Cardiac muscle cell (in vitro differentiated cells and primary cell): ENCODE measurements at places on chromosomes 13 and 19. TPM values are rescaled to one million over a fixed set of nuclear protein-coding genes. Genes with fewer than 3 reads are reported as not detected.
A peak's percentile ranks its signal among the peaks of the same experiment; 100 is the strongest.

TLE5 gene
- polyA plus RNA-seq, result 446 and 487 TPM in 2 replicates

MAP1S gene
- 60.4 and 73.9 TPM in 2 replicates for polyA plus RNA-seq

- H3K36me3 ChIP-seq, result no peaks in the 10 kb centered on the region
- no peaks in the 10 kb centered on the region for H3K27me3 ChIP-seq
- H3K27ac ChIP-seq, result no peak overlapping the region
Measured at GRCh38 chr19:6787393-6787792, 14.9 kb downstream of the VAV1 start.

PTH2 gene
- 10.0 and 15.8 TPM in 2 replicates for polyA plus RNA-seq

DNA sequence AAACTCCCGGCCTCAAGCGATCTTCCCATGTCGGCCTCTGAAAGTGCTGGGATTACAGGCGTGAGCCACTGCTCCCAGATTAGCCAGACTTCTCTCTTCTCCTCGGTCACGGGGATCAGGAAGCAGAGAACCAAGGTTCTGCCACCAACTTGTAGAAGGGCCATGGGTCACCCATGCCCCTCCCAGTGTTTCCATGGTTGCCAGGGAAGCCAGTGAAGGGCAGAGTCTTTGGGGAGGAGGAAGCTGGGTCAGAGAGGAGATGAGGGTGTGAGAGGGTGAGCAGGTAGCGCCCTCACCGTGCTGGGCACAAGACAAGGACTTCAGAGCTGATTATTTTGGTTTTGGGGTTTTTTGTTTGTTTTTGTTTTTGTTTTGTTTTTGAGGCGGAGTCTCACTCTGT is 77.1 kb downstream of the GNG7 start:
- no peaks in the 10 kb centered on the region for H3K36me3 ChIP-seq
- H3K4me1 ChIP-seq, result peaks cover 4% of the 10 kb centered on the region
- no peak overlapping the region for H3K27ac ChIP-seq
- no peak for DNase-seq
- H3K27me3 ChIP-seq, result no peaks in the 10 kb centered on the region

MIA gene
- polyA plus RNA-seq, result not detected in 2 replicates

DNA sequence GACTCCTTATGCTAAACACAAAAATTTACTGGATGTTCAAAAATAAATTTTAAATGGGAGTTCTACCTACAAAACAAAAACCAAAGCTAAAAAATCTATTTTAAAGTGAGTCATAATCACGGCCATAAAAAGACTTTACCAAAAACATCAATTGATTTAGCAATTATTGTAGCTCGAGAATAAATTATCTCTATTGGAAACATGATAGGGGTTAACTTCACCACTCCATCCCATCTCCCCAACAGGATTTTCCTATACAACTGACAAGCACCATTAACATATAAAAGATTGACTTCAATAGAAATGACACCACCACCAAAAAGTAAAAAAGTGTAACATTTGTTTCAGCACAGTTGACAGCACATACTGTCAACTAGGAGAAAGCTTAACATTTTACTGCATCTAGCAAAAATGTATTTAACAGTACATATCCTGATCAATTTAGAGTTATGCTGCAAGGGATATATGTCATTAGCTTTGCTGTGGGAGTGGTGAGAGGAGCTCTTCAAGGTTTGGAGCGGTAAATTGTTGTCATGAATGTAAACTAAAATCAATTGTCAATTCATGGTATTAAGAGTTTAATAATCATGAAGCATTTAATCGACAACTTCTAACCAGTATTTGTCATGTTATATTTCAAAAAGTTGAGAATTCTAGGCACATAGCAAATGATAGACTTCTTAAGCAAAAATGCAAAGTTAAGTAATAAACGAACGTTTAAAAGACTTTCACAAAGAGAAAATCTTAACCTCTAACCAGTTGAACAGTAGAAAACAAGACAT is 3.8 kb downstream of the UBL3 start:
- peak overlapping the region; percentile 97 for H3K4me3 ChIP-seq
- H3K36me3 ChIP-seq, result no peaks in the 10 kb centered on the region
- no peak overlapping the region for H3K27ac ChIP-seq
- H3K27me3 ChIP-seq, result no peaks in the 10 kb centered on the region
- peaks cover 24% of the 10 kb centered on the region for H3K4me1 ChIP-seq

DNA sequence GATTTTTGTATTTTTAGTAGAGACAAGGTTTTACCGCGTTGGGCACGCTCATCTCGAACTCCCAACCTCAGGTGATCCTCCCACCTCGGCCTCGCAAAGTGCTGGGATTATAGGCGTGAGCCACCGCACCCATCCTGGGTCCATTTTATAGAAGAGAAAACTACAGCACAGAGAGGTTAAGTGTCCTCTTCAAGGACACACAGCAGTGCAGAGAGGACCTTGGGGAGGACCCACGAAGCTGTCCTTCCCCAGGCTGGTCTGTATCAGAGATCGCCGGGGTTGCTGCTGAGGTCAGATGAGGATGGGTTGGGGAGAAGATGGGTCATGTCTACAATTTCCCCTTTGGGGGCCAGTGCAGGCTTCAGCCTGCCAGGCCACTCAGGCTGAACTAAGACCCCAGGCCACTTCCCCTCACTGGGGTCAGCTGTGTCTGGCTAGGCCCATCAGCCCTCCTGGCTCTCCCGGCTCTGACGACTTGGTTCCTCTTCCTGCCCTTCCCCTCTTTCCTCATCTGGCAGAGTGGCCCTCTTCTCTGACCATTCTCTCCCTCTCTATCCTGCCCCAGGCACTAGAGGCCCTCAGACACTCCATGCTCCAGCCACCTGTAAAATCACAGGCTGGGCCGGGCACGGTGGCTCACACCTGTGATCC is 9.6 kb downstream of the MYO1F start:
- H3K4me1 ChIP-seq, result no peaks in the 10 kb centered on the region
- no peak overlapping the region for H3K27ac ChIP-seq
- no peak for DNase-seq

KLK4 gene
- polyA plus RNA-seq, result not detected in 2 replicates

DNA sequence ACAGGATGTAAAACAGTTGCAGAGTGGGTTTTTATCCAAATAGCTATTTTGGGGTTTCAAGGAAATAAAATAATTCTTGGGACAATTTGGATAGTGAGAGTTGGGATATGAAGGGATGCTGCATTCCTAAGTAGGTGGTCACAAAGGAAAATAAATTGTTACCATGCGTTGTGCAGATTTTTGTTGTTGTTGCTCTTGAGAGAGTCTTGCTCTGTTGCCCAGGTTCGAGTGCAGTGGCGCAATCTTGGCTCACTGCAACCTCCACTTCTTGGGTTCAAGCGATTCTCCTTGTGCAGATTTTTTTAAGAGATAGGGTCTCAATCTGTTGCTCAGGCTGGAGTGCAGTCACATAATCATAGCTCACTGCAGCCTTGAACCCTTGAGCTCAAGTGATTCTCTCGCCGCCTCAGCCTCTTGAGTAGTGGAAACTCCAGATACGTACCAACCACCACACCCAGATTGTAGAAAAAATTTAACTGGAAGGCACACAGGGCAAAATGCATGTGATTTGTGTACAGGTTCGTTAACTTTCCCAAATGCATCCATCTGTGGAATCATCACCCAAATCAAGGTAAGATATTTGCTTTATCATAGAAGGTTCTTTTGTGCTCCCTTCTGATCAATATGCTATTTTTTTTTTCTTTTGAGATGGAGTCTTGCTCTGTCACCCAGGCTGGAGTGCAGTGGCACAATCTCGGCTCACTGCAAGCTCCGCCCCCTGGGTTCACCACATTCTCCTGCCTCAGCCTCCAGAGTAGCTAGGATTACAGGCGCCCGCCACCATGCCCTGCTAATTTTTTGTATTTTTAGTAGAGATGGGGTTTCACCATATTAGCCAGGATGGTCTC is 16.0 kb downstream of the SLC1A5 start:
- H3K36me3 ChIP-seq, result peaks cover 7% of the 10 kb centered on the region
- H3K4me3 ChIP-seq, result no peak overlapping the region
- no peak overlapping the region for H3K27ac ChIP-seq
- no peak for DNase-seq
